ENCODE measurements at places on chromosomes 7 and 10.

DNA sequence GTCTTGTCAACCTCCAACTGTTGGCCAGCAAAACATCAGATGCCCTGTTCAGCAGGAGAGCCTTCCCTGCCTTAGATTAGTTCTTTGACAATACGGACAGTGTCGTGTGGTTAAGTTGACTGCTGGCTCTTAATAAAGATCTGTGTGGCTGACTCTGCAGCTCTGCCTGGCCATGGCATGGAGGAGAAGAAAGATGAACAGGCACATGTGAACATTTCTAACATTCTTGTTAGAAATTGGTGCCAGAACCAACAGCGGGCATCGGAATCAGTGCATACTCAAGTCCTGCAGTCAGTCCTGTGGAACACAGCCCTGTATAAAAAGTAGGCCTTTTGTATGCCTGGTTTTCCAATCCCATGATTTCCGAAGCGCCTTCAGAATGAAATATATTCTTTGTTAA, 455.6 kb downstream of the POM121L12 start:
- DNase-seq, result no peak

- DNase-seq, result no peak
Measured at GRCh38 chr7:90409667-90410066, 6.4 kb downstream of the CLDN12 start.

DNA sequence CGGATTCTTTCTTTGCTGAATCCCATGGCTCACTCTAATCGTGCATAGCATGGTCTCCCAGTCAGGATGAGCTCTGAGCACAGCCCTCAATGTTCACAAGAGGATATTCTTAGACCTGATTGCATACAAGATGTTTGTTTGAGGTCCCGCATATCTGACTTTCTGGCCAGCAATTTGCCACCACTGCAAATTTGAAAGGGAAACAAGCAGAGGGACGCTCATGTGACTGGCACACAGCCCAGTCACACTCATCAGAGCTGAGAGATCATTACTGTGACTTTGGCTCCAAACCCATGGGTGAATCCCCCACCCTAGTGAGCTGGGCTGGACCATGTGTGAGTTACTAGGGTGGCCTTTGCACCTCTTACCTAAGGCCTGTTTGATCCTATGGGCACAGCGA, 9.9 kb downstream of the TAS2R41 start:
- DNase-seq, result no peak

- no peak for DNase-seq
Measured at GRCh38 chr7:121604627-121605316, 208.7 kb upstream of the FAM3C start.

DNA sequence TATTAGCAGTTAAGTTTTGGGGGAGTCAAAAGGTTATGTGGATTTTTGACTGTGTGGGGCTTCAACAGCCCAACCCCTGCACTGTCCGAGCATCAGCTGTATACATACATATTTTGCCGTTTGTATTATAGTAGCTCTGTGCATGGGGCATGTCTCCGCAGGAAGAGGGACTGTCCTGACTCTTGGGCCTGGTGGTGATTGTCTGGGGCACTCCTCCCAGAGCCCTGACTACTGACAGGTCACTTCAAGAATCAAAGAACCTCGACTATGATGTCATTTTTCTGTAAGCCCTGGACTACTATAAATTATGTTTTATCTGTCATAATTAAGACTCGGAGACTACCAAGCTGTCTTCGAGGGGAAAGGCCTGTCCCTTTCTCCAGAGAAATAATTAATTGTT, 51.8 kb downstream of the MGMT start:
- DNase-seq, result no peak

DNA sequence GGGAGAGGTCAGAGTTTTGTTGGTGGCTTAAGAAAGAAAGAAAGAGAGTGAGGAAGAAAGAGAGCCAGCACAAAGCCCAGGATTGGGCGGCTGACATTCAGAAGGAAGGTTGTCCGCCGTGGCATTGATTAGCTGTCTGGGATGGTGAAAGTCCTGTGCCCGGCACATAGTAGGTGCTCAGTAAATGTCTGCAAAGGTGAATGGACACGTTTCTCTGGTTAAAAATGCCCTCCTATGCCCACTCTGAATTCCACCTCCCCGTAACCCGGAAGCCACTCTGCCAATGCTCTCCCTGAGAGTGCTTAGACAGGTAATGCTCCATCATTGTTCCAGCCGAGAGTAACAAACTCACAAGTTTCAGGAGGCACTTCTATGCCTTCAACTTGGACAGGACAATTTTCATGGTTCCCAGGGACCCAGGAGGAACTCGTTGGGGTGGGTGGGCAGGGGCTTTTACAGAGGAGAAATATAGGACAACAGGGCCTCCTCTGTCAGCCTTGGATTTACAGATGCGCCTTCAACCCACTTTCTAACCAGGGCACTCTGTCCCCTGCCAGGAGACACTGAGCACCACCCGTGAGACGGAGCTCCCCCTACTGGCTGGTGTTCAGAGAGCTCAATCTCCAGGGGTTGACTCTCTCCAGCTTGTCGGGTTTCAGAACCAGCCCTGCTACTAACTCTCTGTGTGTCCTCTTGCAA, 411.5 kb upstream of the ZMIZ1 start:
- peak; percentile 66 for DNase-seq

GRCh38 chr10:129932751-129933433, 31.2 kb downstream of the EBF3 start:
- DNase-seq, result no peak

DNA sequence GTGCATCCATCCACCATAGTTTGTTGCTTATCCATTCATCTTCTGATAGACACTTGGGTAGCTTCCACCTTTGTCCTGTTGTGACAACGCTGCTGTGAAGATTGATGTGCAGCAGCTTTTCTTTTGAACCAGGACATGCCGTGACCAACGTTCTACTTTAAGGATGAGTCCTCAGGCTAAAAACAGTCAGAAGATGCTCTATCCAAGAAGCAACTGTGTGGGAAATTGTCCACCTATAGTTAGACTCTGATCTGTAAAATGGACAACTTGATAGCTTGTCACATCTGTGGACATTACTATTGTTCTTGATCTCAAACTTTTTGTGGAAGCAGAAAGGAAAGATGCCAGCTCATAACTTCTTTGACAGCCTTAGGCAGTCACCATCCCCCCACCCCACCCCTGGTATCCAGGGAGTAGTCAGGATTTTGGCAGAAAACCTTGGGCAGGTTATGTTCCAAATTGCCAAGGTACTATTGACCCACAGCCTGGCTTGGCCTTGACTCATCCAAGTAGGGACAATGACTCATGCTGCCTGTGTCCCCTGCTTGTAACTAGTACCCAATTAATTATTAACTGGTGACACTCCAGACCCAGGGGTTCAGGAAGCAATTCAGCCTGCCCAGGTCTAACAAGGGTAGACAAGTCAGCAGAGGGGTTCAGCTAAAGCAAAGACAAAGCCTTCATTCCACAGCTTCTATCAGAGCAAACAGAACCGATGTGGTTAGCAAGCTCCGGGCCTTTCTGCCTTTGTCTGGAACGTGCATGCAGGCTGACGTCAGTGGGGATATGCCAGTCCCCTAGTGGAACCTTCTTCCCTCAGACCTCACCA, 99.6 kb upstream of the ANLN start:
- DNase-seq, result no peak

- no peak for DNase-seq
Measured at GRCh38 chr7:106611911-106612310, 49.0 kb downstream of the CCDC71L start.

- no peak for DNase-seq
Measured at GRCh38 chr7:151157645-151158329, 9.7 kb downstream of the GBX1 start.

- DNase-seq, result no peak
Measured at GRCh38 chr10:78812571-78813318, 256.0 kb upstream of the ZMIZ1 start.

- no peak for DNase-seq
Measured at GRCh38 chr10:94149702-94150101, 156.0 kb downstream of the PLCE1 start.

DNA sequence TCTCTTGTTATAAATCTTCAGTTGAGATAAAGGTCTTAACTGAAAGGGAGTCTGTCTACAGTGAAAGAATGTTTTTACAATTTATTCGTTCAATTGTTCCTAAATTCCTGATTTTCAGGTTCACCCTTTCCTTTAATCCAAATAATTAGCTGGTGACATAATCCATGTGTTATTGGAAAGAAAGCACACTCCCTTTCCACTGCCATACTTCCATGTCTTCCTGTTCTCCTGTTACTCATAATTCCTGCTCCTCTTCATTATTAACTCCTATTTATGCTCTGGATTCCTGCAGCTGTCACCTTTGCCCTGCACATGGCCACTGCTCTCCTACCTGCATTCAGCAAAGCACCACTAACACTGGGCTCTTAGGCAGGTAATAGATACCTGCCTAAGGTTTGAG, 40.0 kb upstream of the FAM3C start:
- no peak for DNase-seq

DNA sequence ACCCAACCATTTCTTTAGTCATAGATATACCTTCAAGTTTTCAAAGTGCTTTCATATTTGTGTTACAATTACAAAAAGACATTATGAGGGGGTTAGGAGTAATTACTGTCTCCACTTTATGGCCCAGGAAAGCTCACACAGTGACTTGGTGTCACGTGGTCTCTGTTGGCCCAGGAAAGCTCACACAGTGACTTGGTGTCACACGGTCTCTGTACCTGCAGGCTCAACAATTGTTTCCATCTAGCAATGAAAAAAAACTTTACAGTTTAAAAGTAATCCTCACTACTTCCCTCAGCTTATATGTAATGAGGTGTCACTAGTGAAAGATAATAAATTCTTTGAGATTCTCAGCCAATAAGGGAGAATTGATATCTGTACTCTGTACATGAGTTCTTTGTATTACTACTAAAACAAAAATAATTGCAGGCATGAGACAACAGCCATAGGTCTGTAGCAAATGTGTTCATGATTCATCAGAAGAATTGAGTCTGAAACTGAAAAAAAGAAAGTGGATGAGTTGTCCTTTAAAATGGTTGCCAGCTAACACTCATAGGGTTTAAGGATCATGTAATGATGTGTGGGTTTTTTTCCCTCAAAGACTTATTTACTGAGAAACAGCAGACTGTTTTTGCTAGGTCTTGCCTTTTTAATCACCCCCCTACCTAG, 10.9 kb downstream of the OGDH start:
- peak; percentile 76 for DNase-seq

- no peak for DNase-seq
Measured at GRCh38 chr10:31757831-31758230, 170.8 kb downstream of the ARHGAP12 start.

DNA sequence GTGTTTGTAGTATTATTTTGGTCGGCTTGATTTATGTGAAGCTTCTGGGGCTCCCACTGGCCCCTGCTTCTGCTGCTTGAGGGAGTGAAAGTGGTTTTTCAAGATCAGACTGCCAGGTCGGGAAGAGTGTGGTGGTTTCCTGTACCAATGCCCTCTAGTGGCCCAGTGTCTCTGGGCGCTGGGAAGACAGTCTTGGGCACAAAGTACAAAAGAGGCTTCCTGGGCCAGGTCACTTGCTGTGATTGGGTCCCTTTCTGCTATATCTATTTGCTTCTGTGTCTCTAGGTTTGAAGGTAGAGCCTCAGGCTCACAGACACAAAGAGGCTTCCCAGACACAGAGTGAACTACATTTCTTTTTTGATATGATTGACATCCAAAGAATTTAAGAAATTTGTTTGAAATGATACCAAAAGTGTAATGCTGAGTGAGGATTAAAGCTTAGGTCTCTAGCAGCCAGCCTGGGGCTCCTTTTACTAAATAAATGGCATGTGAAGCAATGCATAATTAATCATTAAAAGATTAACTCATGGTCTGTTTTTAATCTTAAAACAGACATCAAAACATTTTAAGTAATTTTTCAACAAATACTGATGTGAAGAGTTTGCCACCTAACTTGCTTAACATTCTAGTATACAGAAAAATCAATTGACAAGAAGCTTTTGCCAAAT, 36.3 kb downstream of the ABCB1 start:
- peak; percentile 11 for DNase-seq

DNA sequence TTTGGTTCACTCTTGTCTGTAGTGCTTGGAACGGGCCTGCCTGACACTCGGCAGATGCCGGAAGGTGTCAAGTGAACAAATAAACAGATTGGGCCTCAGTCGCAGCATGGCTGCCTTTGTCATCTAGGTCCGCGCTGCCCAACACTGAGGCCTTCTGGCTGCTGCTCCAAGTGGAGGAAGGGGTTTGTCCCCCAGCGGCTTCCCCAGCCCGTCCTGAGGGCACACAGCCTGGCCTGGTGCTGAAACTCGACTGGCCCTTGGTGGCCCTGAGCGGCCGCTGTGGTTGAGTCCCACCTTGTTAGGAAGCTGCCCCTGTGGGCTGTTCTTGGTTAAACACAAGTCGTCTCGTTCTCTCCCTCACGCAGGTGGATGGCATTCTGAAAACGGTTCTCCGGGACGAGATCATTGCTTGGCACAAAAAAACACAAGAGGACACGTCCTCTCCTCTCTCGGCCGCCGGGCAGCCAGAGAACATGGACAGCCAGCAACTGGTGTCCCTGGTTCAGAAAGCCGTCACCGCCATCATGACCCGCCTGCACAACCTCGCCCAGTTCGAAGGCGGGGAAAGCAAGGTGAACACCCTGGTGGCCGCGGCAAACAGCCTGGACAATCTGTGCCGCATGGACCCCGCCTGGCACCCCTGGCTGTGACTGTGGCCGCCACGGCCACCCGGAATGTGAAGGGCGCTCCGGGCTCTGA, 132.1 kb downstream of the SMURF1 start:
- DNase-seq, result no peak

GRCh38 chr7:7203813-7204575, 21.6 kb downstream of the C1GALT1 start:
- no peak for DNase-seq

- peak; percentile 52 for DNase-seq
Measured at GRCh38 chr7:23357190-23358093, 58.3 kb downstream of the MALSU1 start.

- no peak for DNase-seq
Measured at GRCh38 chr10:51760864-51761640, 61.7 kb upstream of the CSTF2T start.

DNA sequence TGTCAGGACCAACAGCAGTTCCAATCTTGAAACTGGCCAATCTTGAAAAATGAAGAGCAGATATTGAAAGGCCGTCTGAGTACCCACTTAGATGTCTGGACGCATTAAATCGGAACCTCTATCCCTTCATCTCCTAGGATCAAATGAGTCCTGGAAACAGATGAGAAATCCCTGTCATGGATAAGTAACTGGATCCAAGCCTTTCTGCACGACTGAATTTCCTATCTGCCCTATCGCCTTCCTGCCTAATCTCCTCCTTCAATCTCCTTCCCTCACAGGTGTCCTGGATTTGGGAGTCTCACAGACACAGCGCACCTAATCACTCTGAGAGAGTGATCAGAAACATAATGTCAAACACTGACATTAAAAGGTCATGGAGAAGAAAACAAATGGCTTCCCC, 245.2 kb upstream of the PRSS58 start:
- no peak for DNase-seq

- DNase-seq, result no peak
Measured at GRCh38 chr7:126450269-126450671, 802.5 kb downstream of the GRM8 start.

Measured in activated CD4-positive, alpha-beta T cell treated with anti-CD3 and anti-CD28 coated beads, Interleukin-2, Interleukin-4, amounts not matched to agents 100 ng/mL and 50 ng/mL, durations not matched to agents 16 hours and 8 hours (primary cell).